ENCODE measurements at places on chromosomes 1 and 21.

DNA sequence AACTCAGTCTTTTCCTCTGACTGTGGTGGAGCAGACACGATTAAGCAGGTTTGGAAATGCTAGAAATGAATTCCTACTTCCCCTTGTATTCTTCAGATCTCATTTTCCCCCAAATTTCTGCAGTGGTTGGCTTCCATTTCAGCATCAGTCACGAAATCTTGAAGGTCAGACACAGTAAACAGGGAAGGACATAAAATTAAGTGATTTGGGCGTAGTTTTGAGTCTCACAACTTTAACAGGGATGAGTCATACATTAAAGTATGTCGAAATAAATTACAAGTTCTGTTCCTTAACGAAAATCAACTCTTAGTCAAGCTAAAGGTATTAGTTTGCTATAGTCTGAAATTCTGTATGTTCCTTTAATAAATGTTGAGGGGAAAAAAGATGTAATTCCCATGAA, 61.1 kb downstream of the HNRNPR start:
- DNase-seq = no peak

- DNase-seq = no peak
These were observed 408.1 kb upstream of the USP24 start for GRCh38 chr1:55623311-55623710.

- DNase-seq = no peak
These were observed 1.1 kb downstream of the CEP350 start for GRCh38 chr1:179955731-179956130.

DNA sequence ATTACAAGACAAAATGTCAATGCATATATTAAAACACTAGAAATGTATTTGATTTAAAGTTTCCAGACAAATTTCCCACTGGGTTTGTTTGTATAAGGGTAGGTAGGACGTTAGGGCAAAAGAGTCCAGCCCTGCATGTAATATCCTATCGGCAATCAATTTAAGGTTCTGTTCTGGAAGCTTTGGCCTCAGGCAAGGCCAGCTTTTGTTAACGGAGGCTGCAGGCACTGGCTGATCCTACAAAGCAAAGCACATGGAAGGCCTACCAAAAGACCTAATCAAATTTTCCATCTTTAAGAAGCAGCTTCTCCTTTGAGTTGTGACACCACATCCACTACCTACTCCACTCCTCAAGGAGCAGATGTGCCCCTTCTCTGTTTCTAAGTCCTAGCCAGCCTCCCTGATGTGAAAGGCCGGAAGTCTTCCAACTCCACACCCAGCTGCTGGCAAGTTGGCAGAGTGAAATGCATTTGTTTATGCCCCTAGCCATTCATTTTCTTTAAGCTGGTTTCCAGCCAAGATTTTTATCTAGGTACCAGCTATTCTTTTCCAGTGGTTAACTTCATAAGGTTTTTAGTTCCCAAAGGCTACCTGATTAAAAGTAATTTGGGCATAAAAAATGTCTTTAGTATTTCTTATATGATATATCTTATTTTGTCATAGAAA, 452.6 kb downstream of the PTBP2 start:
- DNase-seq = no peak

DNA sequence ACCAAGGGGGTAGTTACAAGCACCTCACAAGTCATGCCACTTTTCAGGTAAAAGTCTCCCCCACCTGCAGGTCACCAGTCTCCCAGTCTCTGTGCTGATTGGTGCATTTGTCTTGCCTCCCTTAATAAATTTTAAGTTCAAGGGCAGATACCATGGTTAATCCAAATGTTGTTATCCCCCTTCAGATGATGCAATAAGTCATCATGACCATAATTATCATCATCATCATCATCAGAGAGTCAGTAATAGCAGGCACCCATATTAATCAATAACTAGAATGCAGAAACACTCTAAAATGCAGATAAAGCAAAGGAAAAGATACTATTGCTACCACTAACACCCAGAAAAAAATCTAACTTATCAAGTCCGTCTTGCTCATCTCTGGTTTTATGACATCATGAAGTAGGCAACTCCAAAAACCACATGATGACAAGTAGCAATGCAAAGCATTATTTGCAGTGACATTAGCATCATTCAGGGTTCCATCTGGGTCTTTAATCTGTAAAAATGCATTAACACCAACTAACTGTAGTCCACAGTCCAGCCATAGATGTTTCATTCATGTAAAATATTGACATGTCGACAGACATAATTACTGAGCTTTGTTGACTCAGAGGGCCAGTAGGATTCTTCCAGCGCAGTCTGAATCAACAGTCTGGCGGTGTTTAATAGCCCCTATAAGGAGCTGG, 492.0 kb upstream of the RUNX1 start:
- no peak for DNase-seq

DNA sequence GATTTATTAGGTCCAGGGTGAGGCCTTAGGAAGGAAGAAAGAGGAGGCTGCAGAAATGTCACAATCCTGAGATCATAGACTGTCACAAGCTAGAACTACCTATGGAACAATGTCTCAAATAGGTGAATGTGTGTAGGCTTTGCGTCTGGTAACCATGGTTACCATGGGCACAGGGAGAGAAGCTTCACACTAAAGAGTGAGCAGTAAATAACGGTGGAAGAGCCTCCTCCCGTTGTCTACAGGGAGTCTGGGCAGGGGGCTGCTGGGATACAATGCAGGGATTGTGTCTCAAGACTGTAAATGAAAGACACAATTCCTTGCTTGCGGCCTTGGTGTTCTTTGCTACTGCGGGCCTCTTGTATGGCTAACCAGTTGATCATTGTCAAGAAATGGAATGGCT, 28.2 kb upstream of the KCNJ6 start:
- DNase-seq = no peak

- DNase-seq = no peak
These were observed 172.7 kb downstream of the NPHP4 start for GRCh38 chr1:5819391-5820025.

GRCh38 chr1:52343979-52344378, 22.0 kb downstream of the CC2D1B start:
- DNase-seq = no peak

- no peak for DNase-seq
These were observed 185.7 kb upstream of the VAMP3 start for GRCh38 chr1:7585216-7585907.

- no peak for DNase-seq
These were observed 44.4 kb downstream of the AHDC1 start for GRCh38 chr1:27559466-27560030.

GRCh38 chr1:228875741-228876140, 140.5 kb downstream of the RHOU start:
- no peak for DNase-seq

Data from NCI-H1694 (cell line).